ENCODE measurements at places on chromosomes 4 and X.

- DNase-seq = no peak
These were observed 36.7 kb upstream of the MAP9 start for GRCh38 chr4:155413451-155413850.

DNA sequence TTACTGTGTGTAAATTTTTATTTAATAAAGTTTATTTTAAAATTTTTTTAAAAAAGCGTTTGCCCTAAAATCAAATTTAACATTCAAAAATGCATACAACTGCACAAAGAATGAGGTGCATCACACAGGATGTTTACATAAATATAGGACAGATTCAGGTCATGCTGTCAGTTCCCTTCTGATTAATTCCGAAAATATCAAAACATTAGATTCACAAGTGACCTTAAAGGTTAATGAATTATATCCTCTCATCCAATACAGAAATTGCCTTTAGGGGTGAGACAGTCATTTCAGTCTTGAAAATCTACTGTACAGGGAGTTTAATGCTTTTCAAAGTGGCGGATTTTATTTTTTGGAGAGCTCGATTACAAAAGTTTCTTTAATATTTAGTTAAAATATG is 208.7 kb upstream of the FTHL17 start:
- DNase-seq = no peak

GRCh38 chr4:1579901-1580691 is 104.0 kb downstream of the FAM53A start:
- DNase-seq = peak; percentile 87

DNA sequence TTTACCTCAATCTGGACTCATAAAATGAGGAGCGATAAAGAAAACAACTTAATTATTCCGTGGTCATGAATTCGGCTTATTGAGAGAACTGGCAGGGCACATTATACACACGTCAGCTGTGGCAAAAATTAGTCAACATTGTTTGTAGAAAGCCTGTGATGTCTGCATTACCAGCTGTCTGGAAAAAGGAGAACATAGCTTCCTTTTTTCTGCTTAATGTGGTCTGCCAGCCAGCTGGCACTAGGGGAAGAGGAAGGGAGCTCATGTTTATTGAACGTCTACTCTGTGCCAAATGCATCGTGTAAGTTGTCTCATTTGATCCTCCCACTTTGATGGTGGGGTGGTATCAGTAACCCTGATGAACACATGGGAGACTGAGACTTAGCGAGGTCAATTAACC is 367.6 kb downstream of the ARHGAP24 start:
- peak; percentile 81 for DNase-seq

- no peak for DNase-seq
These were observed 715.2 kb downstream of the TRIML1 start for GRCh38 chr4:188854436-188854835.

GRCh38 chrX:37594755-37595382 is 23.4 kb downstream of the LANCL3 start:
- no peak for DNase-seq

DNA sequence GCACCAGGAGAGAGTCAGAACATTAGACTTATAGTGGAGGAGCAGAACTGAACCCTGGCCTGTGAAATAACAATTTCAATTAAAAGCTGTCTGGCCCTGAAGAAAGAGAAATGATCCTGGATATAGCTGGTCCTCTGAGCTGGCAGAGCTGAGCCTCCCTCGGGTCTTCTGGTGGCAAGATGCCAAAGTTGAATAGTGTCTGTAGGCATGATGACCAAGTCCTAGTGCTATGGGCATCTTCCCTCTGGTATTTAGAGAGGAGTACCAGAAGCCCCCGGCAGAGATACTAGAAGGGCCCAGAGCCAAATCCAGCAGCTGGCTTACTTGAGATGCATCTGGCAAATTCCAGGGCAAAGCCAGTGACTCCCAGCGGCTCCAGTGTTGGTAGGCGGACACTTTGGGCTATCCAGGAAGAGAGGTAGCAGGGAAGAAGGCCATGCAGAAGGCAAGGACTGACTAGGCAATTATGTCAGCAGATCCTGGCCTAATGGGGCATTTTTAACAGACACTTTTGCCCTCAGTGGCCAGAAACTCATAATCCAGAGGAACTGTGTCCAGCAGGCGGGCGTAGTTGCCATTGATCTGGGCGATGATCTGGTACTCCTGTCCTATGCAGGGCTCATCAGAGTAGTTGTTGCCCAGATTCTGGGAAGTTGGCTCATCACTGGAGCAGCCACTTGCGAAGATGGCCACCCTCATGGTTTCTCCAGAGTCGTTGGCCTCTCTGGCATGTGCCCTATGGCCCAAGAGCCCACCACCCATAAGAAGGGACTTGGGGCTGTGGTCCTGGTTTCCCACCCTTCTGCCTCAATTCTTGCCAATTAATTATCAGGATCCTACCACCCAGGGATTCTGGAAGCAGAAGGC is 17.9 kb downstream of the VSIG4 start:
- no peak for DNase-seq

DNA sequence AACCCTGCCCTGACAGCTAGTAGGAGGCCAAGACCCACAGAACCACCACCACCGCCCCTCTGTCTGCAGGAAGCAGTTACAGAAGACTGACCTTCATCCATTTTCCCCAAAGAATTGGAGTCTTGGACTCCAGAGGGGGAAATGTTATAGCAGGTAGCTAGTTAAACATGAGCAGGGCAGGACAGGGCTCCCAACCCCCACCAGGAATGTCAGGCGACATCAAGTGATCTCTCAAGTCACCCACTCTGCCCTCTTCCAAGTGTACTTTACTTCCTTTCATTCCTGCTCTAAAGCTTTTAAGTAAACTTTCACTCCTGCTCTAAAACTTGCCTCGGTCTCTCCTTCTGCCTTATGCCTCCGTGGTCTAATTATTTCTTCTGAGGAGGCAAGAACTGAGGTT is 17.1 kb upstream of the AADAT start:
- DNase-seq = no peak

GRCh38 chr4:108889696-108890483 is 127.0 kb upstream of the ETNPPL start:
- no peak for DNase-seq

GRCh38 chr4:43410636-43411035 is 518.1 kb downstream of the GRXCR1 start:
- no peak for DNase-seq

DNA sequence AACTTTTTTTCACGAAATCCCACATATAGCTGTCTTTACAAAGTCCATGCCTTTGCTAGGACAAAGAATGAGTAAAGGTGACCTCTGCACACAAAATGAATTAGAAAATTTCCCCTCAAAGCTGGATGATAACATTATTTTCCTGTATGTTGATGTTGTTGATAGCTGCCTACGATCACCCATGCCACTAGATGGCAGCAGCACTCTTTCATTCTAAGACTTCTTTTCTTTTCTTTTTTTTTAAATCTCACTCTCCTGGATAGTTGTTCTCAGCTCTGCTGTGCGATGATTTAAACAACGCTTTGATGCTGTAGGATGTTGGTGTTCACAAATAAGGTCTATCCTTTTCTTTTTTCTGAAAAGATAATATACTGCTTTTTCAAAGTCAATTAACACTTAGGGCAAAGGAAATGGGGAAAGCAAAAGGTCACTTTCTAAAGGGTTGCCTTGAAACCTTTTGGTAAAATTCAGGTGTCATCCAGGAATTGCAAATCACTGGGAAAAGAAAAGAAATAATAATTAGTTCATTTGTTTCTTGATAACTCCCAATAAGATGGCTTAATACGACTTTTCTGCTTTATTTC is 266.8 kb downstream of the C4orf33 start:
- no peak for DNase-seq

DNA sequence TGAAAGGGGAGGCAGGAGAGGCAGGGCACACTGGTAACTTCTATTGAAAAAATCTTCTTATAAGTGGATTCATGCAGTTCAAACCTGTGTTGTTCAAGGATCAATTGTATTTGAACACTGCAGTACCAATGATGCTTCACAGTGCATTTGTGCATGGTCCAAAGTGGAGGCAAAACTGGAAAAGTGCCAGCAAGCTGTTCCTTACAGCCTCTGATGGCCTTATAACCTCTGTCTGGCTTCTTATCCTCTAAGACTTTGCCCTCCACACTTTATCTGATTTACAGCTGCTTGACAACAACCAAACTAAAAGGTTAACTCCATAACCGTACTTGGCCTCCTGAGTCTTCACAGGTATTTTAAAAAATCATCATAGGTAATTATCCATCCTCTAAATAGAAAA is 40.4 kb downstream of the MAGEB17 start:
- DNase-seq = no peak

GRCh38 chr4:78602334-78602733 is 50.8 kb downstream of the ANXA3 start:
- peak; percentile 12 for DNase-seq

DNA sequence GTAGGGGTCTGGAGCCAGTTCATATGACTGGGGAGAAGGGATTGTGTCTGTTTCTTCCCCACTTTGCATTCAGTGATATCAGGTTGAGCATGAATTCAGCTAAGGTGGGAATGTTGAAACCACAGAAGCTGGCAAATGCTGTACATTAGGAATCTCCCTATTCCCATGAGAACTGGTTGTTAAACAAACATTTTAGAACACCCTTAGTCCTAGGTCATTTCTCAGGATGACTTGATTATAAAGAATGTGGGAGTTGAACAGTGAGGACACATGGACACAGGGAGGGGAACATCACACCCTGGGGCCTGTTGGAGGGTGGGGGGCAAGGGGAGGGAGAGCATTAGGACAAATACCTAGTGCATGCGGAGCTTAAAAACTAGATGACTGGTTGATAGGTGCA is 62.6 kb upstream of the LIMCH1 start:
- DNase-seq = no peak

- DNase-seq = peak; percentile 34
These were observed 677 bp downstream of the PTPN13 start for GRCh38 chr4:86594559-86595425.

DNA sequence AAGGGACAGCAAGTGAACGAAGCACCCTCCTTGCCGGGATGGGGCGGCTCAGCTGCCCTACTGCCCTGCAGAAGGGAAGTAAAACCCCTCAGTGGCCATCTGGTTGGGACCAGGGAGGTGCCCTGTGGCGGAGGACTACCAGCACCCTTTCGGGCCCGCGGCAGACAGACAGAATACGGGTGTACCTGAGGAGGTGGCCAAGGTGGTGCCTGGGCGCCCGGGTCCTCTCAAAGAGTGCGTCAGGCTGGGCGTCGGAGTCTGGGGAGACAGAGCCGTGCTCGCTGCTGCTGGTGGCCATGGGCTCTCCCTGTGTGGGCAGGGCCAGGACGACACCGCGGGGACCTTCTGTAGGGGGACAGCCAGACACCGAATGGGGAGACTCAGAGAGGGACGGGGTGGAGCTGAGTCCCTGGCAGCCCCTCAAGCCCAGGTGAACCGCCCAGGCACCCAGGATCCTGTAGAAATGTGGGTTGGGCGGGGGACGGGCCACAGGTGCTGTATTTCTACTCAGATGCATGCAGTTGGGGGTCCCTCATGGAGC is 29.7 kb downstream of the PDHA1 start:
- DNase-seq = no peak

DNA sequence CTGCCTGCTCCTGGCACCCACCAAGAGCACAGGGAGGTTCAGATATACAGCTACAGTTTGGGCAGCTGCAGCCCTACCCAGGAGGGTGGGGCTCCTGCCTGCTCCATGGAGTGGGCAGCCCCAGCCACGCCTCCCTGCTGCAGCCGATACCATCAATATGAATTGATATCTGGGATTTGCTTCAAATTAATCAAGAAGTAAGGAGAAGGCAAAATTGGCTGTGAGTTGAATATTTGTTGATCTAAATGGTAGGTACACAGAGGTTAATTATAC is 31.2 kb upstream of the ZNF280C start:
- DNase-seq = no peak

DNA sequence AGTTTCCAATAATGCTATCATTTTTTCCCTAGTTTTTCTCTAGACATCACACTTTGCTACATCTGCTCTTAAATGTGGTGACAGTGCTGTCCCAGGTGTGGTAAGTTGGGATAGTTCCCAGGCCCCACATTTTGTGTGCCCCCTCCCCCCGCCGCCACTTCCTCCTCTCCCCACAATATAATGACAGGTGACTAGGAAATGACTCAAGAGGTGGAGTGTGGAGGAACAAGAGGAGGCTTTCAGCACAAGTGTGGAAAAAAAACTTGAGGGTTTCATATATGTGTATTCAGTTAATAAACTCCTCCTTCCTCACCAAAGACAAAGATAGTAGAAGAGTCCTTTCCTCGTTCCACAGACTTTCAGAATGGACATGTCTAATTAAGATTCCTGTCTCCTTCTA is 18.3 kb upstream of the IL21 start:
- no peak for DNase-seq

DNA sequence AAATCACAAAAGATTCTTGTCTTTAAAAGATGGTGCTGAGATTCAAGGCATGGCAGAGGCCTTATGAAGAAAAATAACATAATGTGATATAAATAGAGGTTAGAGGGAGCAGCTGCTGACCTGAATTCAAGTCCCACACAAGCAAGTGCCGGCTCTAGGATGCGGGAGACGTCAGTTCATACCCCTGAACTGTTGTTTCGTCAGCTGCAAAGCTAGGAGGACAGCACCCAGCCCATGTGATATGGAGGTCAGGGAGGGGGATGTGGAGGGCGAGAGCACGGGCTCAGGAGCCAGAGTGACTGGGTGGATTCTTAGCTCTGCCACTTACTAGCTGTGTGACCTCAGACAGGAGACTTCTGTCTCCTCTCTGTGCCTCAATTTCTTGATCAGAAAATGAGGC is 77.9 kb downstream of the JAKMIP1 start:
- no peak for DNase-seq

DNA sequence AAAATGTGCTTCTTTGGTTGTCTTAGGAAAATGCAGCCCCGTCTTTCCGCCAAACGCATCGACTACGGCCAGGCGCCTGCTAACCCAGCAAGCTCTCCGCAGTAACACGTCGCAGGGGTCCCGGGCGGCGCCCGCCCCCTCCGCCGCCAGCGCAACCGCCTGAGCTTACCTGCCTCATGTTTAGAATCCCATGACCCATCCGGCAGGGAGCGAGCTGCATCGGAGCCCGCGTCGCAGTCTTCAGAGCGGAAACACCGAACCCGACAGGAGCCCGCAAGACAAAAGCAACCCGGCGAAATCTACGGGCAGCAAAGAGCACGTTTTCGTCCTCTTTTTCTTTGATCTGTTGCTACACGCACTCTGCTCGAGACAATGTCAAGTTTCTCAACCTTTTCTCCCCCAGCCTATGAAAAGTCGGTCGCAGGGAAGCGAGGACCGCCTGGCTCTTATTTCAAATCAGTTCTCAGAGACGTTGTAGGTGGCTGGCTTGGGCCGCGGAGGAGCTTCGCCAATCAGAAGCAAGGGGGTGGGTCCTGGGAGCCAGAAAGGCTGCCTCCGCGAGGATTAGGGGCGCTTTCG is at the start of gene MID1:
MID1 (minus strand) TSS at position 465 of the 579 bp plus-strand sequence. CDS start 53,038 bp downstream, outside the sequence.
- peak; percentile 86 for DNase-seq

- DNase-seq = no peak
These were observed at the start of gene MYOZ2 for GRCh38 chr4:119135721-119136121. Gene MYOZ2, plus strand, starts transcription at chr4:119135832. Its CDS starts 694 bp downstream, at chr4:119136526.
